ENCODE measurements at places on chromosomes 16 and 17.
A peak's percentile ranks its signal among the peaks of the same experiment; 100 is the strongest.

DNA sequence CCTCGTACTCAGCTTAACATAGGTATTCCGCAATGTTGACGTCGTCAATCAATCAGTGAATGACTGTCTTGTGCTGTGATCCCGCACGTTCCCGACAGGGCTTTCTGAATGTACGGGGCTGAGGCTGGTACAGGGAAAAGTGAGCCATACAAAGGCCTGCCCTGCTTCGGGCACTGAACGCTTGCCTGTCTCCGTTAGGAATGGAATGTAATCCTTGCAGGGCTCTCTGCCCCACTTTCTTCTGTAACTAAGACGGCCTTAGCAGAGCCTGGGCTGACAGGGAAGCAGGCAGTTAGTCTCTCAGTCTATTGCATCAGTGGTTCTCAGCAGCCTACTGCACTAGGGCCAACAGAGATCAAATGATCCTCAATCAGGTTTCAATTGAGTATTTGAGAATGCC, 16.2 kb upstream of the MYH3 start:
- no peak for DNase-seq

DNA sequence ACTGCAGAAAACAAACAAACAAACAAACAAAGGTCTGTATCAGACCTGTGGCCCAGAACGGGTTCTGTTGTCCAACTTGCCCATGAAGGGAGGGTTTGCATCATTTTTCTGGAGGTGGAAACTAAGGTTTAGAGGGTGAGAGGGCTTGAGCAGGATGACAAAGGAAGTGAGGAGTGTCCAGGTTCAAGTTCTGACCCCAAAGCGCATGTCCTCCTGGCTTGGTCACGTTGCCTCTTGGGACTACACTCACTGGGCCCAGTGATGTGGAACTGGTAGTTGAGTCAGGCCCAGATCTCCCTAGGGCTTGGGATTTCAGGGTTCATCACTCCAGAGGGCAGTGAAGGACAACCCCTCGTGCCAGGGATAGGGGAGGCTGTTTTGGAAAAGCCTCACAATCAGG, 1.8 kb downstream of the SREBF1 start:
- DNase-seq: no peak

DNA sequence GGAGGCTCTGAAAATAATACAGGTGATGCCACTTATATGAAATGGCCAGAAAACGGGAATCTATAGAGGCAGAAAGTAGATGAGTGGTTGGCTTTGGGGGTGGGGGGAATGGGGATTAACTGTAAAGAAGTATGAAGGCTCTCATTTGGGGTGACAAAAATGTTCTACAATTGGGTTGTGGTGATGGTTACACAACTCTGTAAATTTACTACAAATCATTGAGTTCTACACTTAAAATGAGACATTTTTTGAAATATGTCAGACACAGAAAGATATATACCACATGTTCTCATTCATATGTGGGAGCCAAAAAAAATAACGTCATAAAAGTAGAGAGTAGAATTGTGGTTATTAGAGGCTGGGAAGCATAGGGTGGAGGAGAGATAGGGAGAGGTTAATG, 25.7 kb downstream of the ARHGAP17 start:
- no peak for DNase-seq

DNA sequence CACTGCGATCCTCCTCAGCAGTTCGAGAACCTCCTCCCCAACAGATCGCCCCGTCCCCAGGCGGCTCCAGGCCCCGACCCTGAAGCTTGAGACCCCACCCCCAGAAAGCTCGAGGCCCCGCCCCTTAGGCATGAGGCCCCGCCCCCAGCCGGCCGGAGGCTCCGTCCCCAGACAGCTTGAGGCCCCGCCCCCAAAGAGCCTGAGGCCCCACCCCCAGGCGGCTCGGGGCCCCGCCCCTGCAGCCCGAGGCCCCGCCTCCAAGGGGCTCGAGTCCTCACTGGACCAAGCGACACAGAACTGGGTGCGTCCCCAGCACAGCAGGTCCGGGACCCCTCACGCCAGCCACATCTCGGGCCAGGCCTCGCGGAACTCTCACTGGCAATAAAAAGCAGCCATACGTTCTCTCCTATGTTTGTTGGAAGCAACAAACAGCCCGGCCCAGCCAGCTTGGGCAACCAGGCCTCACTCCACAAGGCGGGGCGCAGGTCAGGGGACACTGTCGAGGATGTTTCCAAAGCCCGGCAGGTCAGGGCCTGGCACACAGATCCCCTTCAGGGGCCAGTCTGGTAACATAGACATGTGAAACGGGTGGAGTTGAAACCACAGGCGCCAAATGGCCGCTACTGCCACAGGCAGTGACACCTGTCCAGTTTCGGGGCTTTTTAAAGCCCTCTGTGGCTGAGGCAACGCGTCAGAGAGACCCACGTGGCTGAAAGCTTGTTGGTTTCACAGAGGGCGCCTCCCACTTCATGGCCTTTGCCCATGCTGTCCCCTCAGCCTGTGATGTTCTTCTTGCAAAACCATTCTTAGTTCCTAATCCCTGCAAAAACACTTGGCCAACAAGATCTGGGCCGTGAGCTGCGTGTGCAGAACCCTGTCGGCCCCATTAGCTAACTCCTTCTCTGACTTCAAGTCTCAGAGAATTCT, 224.2 kb downstream of the PARN start:
- DNase-seq: peak; percentile 55

GRCh38 chr17:49069585-49070273, 62.8 kb upstream of the B4GALNT2 start:
- no peak for DNase-seq

- no peak for DNase-seq
Observed at GRCh38 chr16:372302-372983, 2.1 kb upstream of the MRPL28 start.

Measured in SHP77 (cell line).